ENCODE measurements at places on chromosomes 2 and 18.

GRCh38 chr2:142865924-142866323 is 11.5 kb upstream of the KYNU start:
- DNase-seq: no peak

DNA sequence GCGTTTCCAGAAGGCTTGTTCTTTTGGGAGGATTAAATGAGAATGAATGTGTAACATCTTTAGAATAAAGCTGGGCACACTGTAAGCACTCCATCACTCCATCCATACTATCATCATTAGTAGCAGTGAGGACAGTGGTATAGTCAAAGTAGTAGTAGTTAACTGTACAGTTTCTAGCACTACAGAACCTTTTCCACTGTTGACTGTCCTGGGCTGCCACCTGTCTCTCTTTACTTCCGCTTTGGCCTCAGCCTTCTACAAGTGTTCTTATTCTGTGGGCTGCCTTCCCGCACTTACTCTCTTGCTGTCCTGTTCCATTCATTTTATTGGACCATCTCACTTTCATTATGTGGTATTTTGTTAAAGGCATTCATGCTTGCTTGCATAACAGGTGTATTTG is 3.3 kb downstream of the SLC9A2 start:
- DNase-seq: no peak

DNA sequence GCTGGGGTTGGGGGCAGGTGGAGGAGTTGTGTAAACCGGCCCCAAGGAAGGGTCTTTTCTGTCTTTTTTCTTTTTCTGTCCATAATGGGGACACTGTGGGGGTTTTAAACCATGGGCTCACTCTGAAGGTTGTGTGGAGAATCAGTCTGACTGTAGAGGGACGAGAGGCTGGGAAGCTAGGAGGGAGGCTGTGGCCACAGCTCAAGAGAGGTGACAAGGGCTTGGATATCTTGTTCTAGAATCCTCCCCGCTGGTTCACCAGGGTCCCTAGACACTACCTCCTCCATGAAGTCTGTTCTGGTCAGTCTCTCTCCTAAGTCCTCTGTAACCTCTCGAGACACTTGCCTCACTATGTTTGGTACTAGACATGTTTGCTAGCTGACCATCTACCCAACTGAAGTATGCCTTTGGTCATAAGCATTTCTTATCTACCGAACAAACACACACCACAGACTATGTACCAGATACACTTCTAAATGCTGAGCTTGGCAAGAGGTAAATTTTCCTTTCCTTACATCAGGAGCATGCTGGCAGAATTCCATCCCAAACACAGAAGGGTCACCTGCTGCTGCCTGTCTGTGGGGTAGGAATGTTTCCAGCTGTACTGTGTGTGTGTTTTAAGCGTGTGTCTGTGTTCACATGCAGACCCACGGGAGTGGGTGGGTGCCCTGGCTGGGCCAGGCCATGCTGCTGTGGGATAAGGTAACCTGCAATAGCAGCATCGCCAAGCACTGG is 69.6 kb upstream of the MGAT4A start:
- DNase-seq: no peak

DNA sequence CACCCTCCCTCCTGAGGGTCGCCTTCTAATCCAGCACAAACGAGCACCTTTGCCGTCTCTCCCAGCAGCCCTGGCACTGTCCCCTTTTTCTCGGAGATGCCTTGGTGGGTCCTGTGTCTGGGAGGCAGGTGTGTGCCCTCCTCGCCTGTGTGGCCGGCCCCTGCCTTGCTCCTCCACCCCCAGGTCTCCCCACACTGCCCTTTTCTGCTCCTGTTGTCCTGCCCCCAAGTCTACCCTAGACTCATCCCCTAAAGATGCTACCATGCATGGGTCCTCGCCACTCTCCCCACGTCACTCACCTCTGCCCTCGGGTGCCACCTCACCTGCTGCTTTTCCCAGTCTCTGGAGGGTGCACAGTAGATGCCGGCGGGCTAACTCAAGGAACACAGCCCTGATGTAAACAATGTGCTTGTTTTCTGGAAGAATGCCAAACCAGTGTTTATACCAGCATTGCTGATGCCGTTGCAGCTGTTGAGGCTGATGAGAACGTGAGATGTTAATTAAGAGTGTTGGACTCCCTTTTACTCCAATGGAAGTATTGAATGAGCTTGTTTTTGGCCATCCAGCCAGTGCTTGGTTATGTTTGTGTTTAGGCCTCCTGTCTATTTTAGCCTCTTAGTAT is 223.1 kb downstream of the AGAP1 start:
- no peak for DNase-seq

DNA sequence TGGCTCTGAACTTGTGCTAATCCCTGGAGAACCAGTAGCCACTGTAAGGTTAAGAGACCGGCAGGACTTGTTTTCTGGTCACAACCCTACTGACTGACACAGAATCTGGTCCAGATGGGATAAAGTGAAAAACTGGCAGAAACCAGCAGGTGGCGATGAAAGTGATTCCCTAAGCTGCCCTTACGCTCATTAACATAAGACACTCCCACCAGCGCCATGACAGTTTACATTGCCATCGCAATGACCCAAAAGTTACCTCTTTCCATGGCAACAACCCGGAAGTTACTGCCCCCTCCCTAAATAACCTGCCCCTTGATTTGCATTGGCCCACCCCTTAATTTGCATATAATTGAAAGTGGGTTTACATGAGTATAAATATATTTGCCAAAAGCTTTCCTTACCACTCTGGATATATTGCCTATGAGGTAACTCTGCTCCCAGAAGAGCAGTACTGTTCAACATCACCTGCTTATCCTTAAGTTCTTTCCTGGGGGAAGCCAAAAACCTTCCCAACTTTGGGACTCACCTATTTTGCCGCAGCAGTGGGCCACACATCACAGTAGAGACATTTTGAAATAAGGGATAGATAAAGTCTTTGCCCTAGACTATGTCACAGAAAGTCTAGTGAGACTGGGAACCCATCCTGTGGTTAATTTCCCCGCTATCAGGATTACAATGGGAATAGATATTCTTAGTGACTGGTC is 35.8 kb upstream of the AFF3 start:
- DNase-seq: no peak

DNA sequence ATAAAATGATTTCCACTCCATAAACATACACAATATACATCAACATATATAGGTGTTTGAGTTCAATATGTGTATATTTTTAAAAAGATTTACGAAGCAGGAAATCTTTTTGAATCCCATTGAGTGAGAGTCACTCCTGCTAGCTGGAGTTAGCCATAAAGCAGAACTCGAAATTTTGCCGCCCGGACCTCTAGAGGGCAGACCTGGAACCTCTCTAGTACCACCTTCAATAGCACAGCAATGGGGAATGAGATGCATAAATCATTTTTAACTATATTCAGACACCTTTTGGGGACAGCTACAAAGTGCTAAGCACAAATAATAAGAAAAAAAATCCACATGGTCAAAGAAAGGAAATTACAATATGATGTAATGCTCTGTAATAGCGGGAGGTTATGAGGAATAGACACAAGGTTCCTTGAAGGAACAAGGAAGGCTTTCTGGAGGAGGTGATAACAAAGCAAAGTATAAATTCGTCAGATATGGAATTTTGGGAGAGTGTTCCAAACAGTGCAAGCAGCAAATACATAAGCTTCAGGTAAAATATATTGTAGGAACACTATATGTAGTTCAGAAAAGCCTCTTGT is 533.4 kb downstream of the ERBB4 start:
- no peak for DNase-seq

DNA sequence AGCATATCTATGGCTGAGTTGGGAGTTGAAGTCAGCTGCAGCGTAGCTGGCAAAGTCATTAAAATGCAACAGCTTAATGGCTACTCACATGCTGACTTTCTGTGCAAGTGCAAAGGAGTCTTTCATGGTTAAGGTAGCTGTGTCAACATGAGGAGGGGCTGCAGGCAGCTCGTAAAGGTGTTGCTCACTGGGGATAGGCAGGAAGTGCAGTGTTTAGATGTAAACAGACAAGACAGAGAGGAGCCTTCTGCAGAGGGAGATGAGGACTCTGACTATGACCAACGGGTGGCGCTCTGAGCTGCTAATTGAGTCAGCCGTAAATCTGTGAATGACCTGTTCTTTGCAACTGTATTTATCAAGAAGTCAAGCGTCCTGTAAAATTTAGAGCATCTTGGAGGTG is 22.3 kb upstream of the CAVIN2 start:
- DNase-seq: no peak

GRCh38 chr2:47833516-47833968 is 50.6 kb downstream of the MSH6 start:
- DNase-seq: no peak

GRCh38 chr2:133633881-133634409 is 65.7 kb upstream of the NCKAP5 start:
- no peak for DNase-seq

- no peak for DNase-seq
Measured at GRCh38 chr18:32270341-32270740, 80.5 kb downstream of the MEP1B start.

DNA sequence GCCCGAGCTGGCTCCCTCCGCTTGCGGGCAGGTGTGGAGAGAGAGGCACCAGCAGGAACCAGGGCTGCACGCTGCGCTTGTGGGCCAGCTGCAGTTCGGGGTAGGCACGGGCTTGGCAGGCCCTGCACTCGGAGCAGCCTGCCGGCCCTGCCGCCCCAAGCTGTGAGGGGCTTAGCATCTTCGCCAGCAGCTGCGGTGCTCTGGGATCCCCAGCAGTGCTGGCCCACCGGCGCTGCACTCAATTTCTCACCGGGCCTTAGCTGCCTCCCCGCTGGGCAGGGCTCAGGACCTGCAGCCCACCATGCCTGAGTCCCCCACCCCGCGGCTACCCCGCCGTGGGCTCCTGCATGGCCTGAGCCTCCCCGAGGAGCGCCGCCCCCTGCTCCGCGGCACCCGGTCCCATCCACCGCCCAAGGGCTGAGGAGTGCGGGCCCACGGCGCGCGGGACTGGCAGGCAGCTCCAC is 434.4 kb upstream of the RGPD4 start:
- DNase-seq: no peak

DNA sequence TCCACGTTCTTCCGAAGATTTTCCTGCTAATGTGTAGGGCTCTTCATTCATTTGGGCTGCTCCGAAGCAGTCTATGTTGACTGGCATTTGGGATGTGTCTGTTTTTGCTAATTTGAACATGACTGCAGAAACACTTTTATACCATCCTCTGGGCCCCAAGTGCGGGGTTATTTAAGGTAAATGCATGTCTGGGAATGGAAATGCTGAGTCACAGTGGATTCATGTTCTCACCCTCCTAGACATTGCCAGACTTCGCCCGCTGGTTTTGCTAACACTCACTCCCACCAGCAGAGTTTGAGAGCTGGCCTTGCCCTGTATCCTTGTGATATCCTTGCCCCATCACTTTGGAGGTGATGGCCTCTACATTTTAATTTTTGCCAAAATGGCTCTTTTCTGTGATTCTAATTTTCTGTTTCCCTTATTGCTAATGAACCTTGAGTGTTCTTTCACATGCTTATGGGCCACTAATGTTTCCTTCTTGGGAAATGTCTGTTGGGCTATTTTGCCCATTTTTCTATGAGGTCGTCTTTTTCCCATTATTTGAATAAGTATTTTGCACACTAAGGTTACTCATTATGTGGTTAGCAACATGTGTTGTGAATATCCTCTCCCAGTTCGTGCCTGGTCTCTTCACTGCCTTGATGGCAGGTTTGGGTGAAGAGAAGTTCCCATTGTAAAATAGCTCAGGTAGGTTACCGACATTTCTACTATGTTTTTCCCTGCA is 204.1 kb downstream of the GLI2 start:
- DNase-seq: no peak

DNA sequence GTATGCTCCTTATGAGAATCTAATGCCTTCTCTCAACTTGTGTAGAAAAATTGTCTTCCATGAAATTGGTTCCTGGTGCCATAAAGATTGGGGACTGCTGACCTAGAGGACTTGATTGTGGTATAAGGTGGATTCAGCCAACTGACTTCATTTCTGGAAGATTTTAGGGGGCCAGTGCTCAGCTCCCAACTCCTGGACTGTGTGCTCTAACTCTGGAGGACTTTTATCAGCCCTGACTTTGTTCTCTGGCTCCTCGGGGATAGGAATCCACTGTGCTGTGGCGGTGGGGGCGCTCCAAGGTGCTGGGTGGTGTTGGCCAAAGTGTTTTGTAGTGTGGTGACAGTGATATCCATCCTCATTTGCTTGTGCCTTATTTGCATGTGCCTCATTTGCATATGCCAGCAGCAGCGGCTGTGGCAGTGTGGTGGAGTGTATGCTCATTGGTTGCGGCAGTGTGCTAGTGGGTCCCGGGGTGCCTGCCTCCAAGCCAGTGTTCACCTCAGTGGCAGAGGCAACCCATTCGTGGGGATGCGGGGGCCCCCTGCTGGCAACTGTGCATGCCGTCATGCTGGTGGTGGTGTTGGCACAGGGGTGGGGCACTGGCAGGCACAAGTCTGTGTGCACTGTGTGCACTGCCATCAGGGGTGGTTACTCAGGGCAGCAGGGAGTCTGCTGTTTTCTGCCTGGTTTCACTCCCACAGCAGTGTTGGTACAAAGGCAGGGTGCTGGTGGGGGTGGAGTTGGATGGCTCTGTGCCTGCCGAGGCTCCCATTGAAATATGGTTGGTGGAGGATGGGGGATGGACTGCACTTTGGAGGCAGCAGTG is 19.6 kb downstream of the EHBP1 start:
- no peak for DNase-seq

DNA sequence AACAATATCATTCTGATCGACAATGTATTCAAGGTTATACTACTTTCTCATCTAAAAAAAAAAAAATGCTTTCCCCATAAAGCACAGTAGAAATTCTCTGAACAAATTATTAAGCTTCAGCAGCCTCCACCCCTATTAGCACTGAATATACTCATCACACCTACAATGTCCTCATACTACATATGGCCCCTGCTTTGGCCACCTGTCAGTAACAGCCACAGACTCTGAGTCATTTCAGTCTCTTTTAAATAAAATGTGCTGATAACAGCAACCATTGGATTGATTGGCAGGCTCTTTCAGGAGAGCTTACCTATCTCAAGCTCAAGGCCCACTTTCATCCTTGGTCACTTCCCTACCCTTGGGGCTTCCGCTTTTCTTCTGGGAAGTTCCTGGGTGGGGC is 236.7 kb downstream of the TMX3 start:
- no peak for DNase-seq

GRCh38 chr2:65710356-65710755 is 278.0 kb upstream of the SPRED2 start:
- DNase-seq: no peak

DNA sequence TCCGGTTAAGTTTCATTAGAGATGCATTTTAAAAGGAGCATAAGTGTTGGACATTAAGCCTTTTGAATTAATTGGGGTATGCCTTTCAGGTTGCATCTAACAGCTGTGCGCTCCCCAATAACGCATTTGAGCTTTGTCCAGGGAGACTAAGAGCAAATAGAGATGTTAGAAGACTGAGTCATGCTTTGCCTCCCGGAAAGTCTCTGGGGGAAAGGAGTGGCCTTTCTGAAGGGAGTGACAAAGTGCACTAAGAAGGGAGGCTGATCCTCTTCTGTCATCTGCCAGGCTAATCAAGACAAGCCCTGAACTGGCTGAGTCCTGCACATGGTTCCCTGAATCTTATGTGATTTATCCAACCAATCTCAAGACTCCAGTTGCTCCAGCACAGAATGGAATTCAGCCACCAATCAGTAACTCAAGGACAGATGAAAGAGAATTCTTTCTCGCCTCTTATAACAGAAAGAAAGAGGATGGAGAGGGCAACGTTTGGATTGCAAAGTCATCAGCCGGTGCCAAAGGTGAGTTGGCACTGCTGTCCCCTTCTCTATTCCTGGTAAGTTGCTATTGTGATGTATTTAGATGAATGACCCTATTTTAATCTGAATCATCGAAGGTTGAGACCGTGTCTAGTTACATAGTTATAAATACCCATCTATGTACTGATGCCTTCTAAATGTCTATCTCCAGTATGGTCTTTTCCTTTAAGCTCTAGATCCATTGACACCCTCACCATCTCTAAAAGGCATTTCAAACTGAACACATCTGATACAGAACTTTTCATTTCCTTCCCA is 12.1 kb downstream of the TTL start:
- no peak for DNase-seq

GRCh38 chr2:133508546-133509165 is 59.6 kb downstream of the NCKAP5 start:
- DNase-seq: no peak
